ENCODE measurements at places on chromosomes 3 and 15.

DNA sequence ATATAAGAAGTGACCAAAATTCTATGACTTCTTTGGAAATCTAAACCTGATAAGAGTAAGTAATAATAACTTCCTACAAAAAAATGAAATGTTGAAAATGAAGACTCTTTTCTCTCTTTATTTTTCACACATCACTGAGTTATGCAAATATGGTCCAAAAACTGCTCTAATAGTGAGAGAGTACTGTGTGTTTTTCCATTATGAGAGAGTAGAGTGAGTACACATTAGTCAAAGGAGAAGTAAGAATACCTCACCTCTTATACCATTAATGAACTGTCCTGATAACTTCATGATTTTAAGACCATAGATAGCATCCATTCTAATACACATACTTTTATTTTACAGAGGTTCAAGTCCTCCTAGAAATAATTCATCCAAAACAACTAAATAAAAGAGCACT is 1310.2 kb downstream of the SI start:
- no peak for DNase-seq

GRCh38 chr3:49761661-49762060 is 24.7 kb downstream of the IP6K1 start:
- no peak for DNase-seq

- DNase-seq: no peak
Observed at GRCh38 chr3:187822402-187822801, 77.1 kb upstream of the BCL6 start.

DNA sequence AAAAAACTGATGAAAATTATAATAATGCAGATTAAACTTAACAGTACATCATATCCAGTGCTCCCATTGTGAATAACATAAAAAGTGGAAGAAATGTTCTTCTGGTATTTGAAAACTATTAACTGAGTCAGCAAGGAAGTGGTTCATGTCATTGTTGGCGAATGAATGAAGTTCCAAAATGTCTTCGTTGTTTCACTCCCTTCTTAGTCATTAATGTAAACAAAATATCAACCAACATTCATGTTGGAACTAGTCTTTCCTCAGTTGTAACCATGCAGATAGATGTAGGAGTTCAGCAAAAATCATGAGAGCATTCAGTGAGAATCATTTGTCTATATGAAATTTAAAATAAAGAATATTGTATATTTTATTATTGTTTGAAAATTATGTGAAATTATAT is 44.1 kb upstream of the ICE2 start:
- no peak for DNase-seq

GRCh38 chr3:141262308-141262705 is 30.7 kb downstream of the PXYLP1 start:
- no peak for DNase-seq

- no peak for DNase-seq
Observed at GRCh38 chr15:81768773-81769172, 277.0 kb downstream of the MEX3B start.

DNA sequence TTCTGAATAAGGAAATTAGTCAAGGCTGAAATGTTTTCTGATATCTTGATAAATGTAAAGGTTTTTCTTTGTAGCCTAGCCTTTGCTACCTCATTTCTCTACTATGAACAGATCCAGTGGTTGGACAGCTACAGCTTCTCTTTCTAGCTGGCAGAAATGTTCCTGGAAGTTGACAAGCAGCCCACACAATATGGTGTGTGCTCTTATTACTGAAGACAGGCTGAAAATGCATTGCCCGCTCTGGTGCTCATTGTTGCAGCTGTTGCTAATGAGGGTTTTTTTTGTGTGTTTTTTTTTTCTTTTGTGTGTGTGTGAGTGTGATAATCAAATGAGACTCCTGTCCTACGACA is 844.3 kb upstream of the SEMA6D start:
- DNase-seq: no peak

GRCh38 chr3:10194328-10195071 is 29.8 kb downstream of the IRAK2 start:
- no peak for DNase-seq

GRCh38 chr3:170773682-170774425 is 96.1 kb downstream of the RPL22L1 start:
- DNase-seq: no peak

GRCh38 chr3:122324871-122325323 is at the start of gene CSTA:
Gene CSTA, plus strand, starts transcription at chr3:122325248. Its CDS starts 45 bp downstream, at chr3:122325293.
- no peak for DNase-seq

GRCh38 chr3:178255315-178255714 is 280.9 kb upstream of the KCNMB2 start:
- no peak for DNase-seq

DNA sequence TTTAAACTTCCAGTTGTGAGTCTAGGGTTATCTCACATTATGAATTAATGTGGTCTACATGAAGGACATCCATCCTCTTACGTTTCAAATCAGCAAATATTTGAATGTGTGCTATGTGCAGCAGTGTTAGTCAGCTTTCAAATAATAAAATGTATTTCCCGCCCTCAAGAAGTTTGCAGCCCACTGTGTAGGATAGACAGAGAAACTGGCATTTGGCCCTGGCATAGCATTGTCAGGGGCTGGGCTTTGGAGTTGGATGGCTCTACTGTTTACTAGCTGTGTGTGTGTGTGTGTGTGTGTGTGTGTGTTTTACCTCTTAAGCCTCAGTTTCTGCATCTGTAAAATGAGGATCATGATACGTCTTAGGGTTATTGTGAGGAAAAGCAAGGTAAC is 400.5 kb upstream of the C2CD4B start:
- DNase-seq: no peak

DNA sequence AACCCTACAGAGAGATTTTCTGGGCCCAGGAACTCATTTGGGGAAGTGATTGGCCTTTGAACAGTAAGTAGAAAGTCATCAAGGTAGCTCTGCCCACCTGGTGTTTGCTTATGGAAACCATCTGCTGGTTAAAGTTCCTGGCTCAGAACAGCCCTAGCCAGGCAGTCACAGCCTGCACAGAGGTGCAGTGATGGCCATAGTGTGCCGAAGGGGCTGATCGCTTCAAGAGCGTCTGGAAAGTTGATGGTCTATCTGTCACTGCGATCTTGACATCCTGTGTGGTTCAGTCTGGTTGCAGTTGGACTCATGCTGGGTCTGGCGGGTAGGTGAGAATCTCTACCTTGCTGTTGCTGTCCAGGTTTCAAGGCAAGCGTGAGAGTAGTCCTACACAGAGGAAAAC is 151.6 kb downstream of the SLCO3A1 start:
- DNase-seq: no peak

Data from stimulated activated CD8-positive, alpha-beta memory T cell treated with anti-CD3 and anti-CD28 coated beads, Interleukin-7, amount 100 ng/mL, for 1 hour (primary cell).